ENCODE measurements at places on chromosomes 6 and 20.

DNA sequence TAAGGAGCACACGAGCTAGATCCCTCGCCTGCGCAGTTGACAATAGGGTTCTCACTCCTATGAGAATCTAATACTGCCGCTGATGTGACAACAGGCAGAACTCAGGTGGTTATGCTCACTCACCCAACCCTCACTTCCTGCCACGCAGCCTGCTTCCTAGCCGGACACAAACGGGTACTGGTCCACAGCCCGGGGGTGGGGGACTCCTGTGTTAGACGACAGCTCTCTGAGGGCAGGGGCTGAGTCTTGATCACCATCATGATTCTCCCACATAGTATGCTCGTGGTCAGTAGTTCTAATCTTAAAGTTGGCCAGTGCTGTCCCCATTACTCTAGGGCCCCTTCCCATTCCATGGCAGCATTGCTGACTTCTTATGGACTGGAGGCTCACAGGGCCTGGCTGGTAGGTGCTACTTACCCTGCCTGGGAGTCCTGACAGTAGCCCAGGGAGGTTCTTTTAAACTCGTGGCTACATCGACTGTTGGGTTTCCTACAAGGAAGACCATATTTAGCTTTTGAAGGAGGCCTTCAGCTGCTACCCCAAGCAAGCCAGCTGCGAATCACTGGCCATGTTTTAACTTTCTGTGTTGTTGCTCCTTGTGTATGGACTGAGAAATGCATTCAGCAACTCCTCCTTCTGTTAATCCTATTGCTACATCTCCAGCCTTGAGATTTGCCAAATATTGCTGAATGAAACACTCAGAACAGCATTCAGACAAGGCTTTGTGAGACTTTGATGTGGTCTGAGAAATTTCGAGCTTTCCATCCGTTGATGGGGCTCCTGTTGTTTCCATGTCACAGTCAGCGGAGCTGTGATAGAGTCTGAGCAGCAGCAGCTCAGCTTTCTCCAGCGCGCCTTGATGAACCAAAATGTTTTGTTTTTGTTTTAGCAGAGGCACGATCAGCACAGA, 300.3 kb downstream of the NRN1 start:
- DNase-seq: no peak

DNA sequence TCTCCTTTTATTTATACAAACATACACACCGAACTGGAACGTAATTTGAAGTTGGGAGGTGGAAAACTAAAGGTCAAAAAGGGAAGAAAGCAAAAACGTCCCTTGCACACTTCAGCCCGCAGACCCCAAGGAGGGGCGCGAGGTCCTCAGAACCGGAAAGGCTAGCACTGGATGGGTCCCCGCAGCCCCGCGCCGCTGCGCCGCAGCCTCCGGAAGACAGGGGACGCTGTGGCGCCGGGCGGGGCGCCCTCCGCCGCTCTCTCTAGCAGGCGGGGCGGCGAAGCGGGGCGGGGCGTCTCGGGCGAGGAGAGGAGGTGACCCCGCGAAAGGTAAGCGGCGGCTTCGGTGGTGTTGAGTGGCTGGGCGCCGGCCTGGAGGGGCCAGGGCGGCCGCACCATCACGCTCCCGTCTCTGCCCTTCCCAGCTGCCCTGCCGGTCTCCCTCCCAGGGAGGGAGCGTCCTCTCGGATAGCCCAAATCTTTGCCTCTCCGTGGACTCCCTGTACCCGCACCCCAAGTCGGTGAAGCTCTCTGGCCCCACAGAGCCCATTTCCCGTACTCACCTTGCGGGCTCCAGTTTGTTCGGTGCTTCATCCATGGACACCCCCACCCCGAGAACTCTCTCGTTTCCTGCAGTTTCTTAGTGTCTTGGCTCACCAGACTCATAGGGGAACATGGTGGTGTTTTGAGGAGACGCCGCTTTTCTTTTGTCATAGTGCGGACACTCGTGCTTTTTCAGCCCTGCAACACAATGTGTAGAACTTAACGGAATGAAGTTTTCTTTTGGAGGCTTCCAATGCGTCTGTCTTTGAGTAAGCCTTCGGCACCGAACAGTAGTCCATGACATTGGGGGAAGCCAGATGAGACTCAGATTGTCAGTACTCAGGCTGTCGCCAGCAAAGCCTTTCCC, at the start of gene SMIM8:
Gene SMIM8, plus strand, starts transcription at position 285 of the 909 bp plus-strand sequence. CDS start 14,444 bp downstream, outside the sequence.
- DNase-seq: peak; percentile 94

DNA sequence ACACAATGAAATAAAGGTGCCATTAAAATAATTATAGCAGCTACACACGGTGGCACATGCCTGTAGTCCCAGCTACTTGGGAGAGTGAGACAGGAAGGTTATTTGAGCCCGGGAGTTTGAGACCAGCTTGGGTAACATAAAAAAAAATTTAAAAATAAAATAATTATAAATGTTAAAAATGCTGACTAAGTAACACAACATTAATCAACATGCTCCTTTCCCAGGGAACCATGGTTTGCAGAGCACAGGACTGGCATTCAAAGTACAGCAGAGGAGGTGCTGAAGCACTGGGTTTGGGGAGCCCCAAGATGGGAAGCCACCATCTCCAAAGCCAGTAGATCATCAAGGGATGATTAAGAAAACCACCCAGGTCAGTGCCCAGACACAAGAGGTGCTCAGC, 51.9 kb downstream of the NFATC2 start:
- no peak for DNase-seq

- DNase-seq: no peak
Observed at GRCh38 chr20:540391-541201, 3.0 kb downstream of the CSNK2A1 start.

- peak; percentile 83 for DNase-seq
Observed at GRCh38 chr6:106339334-106340029, 13.9 kb upstream of the ATG5 start.

DNA sequence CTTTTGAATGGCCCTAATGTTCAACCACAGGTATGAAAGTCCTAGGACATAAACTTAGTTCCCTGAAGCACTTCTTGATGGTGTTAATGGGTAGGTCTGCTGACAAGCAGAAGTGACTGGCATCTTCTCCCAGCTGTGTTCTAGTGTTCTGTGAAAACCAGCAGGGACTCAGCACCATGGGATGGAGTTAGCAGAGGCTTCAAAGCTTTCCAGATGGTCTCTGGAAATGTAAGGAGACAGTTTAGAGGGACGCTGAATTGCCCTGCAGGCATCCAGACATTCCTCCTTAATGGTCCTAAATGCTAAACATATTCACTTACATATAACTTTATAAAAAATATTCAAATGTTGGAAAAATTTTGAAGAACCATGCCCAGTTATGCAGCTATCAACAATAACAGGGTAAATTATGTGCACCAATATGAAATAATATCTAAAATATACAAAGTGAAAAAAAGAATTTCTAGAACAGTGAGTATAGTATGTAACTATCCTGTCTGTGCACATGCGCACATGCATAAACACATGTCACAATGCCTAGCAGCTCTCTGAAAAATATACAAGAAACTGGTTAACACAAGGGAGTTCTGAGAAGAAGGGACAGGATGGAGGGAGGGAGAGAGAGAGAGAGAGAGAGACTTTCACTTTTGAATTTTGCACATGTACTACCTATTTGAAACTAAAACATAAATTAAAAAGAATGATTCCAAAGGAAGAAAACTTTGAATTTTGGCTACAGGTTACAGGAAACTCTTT, 87.2 kb downstream of the PRDM1 start:
- DNase-seq: no peak

- no peak for DNase-seq
Observed at GRCh38 chr6:93919365-93919764, 500.0 kb upstream of the EPHA7 start.

DNA sequence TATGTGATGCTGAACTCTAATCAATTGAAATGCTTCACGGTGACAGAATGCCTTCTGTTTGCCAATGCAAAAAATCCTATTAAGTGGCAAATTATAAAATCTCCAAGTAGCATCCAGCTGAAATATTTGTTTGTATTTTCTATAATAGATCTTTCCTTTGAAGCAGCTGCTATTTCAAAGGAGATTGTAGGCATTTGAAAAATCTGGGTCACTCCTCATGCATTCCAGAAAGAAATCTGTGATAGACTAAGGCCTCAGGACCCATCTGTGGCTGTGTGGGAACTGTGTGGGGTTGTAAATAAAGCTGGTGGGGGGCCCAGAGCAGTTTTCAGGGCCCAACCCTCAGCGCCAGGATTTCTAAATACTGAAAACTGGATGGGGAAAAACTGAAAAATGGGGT, 216.9 kb upstream of the ARG1 start:
- no peak for DNase-seq

GRCh38 chr6:54717849-54718455, 128.6 kb upstream of the FAM83B start:
- DNase-seq: peak; percentile 26

- DNase-seq: no peak
Observed at GRCh38 chr6:79671600-79672266, 40.6 kb downstream of the SH3BGRL2 start.

GRCh38 chr6:90860822-90861601, 274.1 kb upstream of the MAP3K7 start:
- no peak for DNase-seq

All from H7 (cell line).